Effector CD4-positive, alpha-beta T cell (primary cell): ENCODE measurements at places on chromosomes 1 and 21.
A peak's percentile ranks its signal among the peaks of the same experiment; 100 is the strongest.

GRCh38 chr1:22562584-22563583 is at the start of gene EPHA8:
EPHA8 (plus strand) TSS chr1:22563489; CDS start chr1:22563636, 147 bp downstream.
- no peak for DNase-seq

- DNase-seq, result no peak
Observed at GRCh38 chr1:34711485-34711884, 43.4 kb upstream of the GJB5 start.

DNA sequence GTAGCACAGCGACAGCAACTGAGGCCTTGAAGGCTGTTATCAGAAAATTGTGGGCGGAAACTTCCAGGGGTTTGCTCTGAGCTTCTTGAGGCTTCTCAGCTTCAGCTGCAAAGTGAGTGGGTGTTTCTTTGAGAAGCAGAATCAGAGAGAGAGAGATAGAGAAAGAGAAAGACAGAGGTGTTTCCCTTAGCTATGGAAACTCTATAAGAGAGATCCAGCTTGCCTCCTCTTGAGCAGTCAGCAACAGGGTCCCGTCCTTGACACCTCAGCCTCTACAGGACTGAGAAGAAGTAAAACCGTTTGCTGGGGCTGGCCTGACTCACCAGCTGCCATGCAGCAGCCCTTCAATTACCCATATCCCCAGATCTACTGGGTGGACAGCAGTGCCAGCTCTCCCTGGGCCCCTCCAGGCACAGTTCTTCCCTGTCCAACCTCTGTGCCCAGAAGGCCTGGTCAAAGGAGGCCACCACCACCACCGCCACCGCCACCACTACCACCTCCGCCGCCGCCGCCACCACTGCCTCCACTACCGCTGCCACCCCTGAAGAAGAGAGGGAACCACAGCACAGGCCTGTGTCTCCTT is at the start of gene FASLG:
Gene FASLG, plus strand, starts transcription at position 233 of the 583 bp plus-strand sequence. Its CDS starts 99 bp downstream, at position 332.
- peak; percentile 27 for DNase-seq

DNA sequence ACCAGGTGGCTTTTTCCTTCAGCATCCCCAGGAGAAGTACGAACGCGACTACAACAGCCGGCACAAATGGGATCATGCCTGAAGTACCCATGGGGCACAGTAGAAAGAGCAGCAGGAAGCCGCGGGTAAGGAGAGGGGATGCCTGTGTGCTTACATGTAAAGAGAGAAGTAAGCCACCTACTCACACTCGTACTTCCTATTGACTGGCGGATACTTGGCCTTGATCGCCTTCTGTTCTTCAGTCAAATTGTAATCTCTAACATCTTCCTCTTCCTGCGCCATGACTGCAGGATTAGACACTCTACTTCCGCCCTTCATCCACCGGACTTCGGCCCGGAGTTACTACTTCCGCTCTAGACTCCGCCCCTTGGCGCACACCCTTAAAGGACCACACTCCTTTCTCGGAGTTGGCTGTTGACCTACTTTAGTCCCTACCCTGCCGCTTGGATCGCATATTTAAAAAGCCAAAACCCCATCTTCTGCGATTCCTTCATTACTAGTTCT is at the start of gene ZBTB8OS:
Gene ZBTB8OS, minus strand, starts transcription at position 303 of the 504 bp plus-strand sequence. Its CDS starts 21 bp downstream, at position 282.
- DNase-seq, result peak; percentile 84

GRCh38 chr1:87878873-87879272 is 550.2 kb downstream of the LMO4 start:
- no peak for DNase-seq

GRCh38 chr1:196155586-196155985 is 452.7 kb downstream of the KCNT2 start:
- no peak for DNase-seq

DNA sequence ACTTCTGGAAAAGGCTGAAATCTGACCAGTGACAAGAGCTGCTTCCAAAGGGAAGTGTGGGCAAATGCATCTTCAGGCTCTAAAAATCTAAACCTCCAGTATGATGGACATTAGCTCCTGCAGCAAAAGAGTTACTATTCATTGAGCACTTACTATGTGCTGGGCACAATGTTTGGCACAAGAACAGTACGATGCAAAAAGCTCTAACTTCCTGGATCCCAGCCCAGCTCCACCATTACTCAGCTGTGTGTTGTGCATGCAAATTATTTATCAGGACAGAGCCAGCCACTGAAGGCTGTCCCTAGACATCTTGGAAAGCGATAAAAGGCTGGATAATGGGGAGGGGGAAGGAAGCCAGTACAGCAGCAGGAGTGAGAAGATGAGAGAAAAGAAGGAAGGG is 143.5 kb downstream of the ELAVL4 start:
- DNase-seq, result no peak

- DNase-seq, result no peak
Observed at GRCh38 chr1:118113261-118113660, 71.8 kb downstream of the SPAG17 start.

DNA sequence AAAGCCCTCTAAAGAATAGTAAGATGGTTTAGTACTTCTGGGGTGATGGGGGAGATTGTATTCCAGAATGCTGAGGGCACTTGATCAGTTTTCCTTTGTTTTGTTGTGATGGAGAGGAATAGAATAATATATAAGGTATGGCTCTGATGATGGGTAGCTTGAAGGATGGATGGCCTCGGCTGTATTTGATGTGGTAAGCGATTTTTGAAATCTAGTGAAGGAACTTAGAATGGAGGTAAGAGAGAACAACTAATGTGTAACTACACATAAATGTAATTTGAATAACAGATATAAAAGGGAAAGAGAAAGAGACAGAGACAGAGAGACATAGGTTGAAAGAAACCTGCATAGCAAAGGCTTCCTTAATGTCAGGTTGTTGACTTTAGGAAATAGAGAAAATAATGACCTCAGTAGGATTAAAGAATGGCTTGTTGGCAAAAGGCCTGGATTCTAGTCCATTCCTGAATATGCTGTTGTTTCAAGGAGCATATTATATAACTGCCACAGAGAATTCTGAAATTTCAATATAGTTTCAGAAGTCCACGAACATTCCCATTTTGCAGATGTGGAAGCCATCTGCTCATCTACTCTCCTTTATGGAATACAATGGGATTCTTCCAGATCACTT is 58.7 kb downstream of the NIBAN1 start:
- DNase-seq, result no peak

GRCh38 chr1:168512864-168513595 is 30.8 kb downstream of the XCL2 start:
- no peak for DNase-seq

DNA sequence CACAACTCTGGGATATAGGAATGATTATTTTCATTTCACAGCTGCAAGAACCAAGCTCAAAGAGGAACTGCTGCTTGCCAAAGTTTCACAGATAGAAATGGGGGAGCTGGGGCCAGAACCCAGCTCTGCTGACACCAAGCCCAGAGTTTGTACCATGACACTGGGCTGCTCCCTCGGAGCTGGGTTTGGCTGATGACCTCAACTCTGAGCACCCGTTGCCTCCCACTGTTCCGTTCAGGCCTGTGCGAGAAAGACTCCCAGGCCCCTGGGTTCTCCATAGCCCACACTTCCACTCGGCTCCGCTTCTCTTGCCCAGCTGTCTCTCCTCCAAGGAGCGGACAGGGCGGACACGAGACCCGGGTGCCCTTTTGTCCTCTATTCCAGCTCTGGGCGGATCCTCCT is 55.2 kb downstream of the NGF start:
- DNase-seq, result no peak

DNA sequence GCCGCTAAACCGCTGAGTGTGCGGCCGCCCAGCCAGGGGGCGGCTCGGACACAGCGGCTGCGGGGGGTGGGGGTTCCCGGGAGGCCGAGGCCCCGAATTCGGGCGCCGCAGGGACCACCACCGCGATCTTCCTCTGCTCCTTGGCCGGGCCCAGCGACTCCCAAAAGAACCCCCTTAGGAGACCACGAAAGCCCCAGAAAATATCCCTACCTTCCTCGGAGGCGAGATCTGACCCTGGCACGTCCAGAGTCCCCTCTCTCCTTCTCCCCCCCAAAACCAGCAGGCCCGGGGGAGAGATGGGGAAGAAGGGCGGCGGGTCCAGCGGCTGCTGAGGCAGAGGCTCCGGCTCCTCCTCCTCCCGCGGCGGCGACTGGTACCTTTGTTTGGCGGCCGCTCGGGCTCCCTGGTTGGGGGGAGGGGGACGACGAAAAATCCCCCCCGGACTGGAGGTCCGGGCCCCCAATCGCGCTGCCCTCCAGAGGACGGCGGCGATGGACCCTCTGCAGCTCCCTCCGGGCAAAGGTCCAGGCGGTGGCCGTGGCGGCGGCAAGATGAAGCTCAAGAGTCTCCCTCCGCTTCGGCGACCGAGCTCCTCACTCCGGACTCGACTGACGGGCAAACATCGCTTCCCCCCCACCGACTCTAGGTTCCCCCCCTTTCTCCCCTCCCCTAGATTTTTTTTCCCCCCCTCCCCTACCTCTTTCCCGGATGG is at the start of gene ARID4B:
Gene ARID4B, minus strand, starts transcription at position 621 of the 712 bp plus-strand sequence. CDS start 1,260 bp downstream, outside the sequence.
- no peak for DNase-seq

DNA sequence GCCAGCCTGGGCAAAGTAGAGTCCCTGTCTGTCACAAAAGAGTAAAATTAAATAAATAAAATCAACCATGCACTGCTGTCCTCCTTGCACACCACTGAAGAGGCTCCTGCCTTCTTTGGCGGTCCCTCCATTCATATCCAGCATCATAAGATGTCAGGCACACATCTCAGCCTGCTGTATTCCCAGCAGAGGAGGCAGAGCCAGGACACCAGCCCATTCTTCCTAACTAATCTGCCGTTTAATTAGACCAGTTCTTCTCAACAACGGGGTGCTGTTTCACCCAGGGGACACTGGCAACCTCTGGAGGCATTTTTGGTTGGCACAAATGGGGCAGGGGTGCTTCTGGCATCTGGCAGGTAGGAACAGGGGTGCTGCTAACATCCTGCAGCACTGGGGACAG is 119.7 kb downstream of the ETS2 start:
- no peak for DNase-seq

GRCh38 chr1:159827549-159827948 is 876 bp downstream of the SLAMF8 start:
- DNase-seq, result no peak

- DNase-seq, result no peak
Observed at GRCh38 chr21:14057313-14057712, 153.4 kb downstream of the LIPI start.

GRCh38 chr1:24391882-24392603 is 21.5 kb downstream of the STPG1 start:
- peak; percentile 28 for DNase-seq

- no peak for DNase-seq
Observed at GRCh38 chr1:19260211-19261138, 8.9 kb downstream of the MRTO4 start.

GRCh38 chr1:209805341-209805781 is 581 bp downstream of the IRF6 start:
- no peak for DNase-seq

DNA sequence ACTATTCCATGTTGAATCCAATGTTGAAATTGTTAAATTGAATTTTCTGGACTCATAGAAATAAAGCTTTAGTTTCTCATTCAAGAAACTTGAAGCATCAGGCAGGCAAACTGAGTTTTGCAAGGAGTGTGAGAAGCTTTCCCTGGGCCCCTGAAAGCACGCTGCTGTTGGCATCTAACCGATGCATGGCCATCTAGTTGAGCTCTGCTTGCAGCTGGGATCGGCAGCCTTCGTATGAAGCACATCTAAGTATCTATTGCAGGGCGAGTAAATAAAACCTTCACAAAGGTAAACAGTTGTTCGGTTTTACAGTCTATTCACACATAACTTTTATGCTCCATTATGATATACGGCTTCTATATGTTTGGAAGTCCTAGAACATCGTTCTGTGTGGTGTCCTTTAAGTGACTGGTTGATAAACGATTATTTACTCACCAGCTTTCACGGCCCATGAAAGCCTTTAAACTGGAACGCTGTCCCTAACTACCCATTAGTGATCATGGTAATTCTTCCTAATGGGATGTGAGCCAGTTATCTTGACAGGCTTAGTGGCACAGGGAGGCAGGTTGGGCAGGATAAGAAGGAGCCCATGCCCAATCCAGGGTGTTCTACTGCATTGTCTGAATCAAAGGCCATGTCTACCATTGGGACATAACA is 71.7 kb downstream of the SEC16B start:
- DNase-seq, result no peak

- DNase-seq, result peak; percentile 7
Observed at GRCh38 chr1:67053535-67053784, 488 bp downstream of the SLC35D1 start.

DNA sequence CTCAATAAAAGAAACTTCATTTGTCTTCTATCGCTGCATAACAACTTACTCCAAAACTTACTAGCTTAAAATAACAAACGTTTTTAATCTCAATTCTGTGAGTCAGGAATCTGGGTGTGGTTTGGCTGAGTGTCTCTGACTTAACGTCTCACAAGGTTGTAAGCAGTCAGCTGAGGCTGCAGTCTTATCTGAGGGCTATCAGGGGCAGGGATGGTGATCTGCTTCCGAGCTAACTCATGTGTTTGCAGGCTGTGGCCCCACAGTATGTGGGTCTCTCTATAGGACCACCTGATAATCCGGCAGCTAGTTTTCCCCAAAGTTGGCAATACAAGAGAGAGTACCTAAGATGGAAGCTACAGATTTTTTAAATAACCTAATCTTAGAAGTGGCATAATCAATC is 234.2 kb upstream of the FGGY start:
- DNase-seq, result no peak

- no peak for DNase-seq
Observed at GRCh38 chr1:206526064-206526911, 19.0 kb downstream of the RASSF5 start.
